NCI-H187 (cell line): ENCODE measurements at places on chromosomes 2 and 18.

GRCh38 chr2:185132501-185133041 lies 534.2 kb downstream of the ZNF804A start:
- DNase-seq: no peak

GRCh38 chr2:119112770-119113488 lies 45.6 kb downstream of the C1QL2 start:
- DNase-seq: no peak

GRCh38 chr2:1544478-1545069 lies 131.3 kb downstream of the TPO start:
- no peak for DNase-seq

DNA sequence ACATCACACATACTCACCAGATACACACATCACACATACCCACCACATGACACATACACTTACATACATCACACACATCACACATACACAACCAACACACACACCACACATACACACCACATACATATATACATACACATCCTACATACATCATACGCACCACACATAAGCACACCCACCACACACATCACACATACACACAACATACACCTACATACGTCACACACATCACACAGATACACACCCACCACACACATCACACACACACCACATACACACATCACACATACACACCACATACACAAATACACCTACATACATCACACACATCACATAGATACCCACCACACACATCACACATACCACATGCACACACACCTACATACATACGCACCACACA lies 158.4 kb downstream of the NDUFA10 start:
- DNase-seq: no peak

GRCh38 chr18:54958704-54959625 lies at the start of gene CCDC68:
Gene CCDC68 (minus strand): TSS chr18:54959461. CDS start chr18:54942791, 16,670 bp downstream.
- no peak for DNase-seq

- DNase-seq: no peak
These were observed 94.1 kb upstream of the SMAD7 start for GRCh38 chr18:49044898-49045297.

GRCh38 chr2:207051385-207051965 lies 112.2 kb downstream of the CPO start:
- DNase-seq: no peak

GRCh38 chr18:32549248-32550110 lies 78.8 kb upstream of the GAREM1 start:
- peak; percentile 41 for DNase-seq

DNA sequence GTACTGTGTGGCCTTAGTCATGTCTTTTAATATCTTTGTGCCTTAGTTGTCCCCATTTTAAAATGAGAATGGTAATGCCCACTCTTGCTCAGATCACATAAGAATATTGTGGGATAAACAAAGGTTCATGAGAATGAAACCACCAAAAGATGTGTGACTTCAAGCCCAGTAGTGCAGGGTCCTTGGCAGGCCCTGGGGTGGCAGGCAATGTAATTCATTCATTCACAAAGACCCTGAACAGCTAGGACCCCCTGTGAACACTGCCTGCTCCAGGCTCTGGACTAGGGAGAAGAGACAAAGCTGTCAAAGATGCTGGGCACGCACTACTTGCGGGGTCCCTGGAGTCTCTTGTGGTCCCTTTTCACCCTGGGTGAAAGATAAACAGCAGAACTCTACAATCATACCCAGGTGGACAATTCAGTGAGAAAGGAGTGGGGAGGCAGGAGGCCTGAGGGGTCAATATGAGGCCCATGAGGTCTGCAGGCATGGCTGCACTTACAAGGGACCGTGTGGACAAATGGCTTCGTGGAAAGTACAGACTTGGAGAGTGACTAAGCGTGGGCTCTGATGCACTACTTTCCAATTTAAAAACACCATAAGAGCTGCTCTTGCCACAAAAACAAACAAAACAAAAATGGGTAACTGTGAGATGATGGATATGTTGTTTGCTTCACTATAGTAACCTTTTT lies 136.1 kb downstream of the SMAD7 start:
- no peak for DNase-seq

- no peak for DNase-seq
These were observed 683.8 kb downstream of the IRS1 start for GRCh38 chr2:226115832-226116200.

GRCh38 chr2:234425639-234426603 lies 71.0 kb downstream of the ARL4C start:
- DNase-seq: no peak

- DNase-seq: no peak
These were observed 27.9 kb downstream of the NOL10 start for GRCh38 chr2:10661846-10662245.

DNA sequence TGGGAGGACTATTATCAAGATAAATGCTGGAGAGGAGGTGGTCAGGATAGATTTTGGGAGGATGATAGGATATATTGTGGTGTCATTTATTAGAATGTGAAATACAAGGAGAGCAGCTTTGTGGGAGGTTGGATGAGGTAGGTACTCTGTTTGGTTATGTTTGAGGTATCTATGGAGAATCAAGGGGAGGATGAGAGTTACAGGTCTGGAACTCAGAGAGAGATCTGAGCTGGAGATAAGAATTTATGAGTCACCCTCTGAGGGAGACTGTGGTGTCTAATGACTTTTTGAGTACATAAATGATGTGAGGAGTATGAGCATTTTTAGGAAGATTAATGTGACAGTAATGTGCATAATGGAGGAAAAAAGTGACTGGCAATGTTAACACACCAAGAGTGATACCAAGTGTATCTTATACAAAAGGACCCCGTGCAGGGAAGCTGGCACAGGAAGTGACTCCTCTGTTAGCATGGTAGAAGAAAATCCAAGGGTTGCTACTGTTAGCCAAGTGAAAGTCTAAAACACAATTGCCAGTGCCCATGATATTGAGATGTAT lies 48.2 kb downstream of the CRIM1 start:
- no peak for DNase-seq

GRCh38 chr2:98388601-98389250 lies 42.5 kb downstream of the CNGA3 start:
- no peak for DNase-seq

GRCh38 chr2:96546321-96546720 lies 9.8 kb downstream of the ARID5A start:
- no peak for DNase-seq

DNA sequence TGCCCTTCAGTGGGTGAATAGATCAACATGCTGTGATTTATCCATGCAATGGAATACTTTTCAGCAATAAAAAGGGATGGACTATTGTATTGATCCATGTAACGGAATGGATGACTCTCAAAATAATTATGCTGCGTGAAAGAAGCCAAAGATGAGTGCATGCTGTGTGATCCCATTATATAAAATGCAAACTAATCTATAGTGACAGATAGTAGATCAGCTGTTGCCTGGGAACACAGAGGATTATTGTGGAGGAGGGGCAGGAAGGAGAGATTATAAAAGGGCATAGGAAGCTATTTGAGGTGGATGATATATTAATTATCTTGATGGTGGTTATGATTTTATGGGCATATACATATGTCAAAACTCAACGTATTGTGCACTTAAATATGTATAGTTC lies 55.5 kb upstream of the ADAM23 start:
- no peak for DNase-seq

DNA sequence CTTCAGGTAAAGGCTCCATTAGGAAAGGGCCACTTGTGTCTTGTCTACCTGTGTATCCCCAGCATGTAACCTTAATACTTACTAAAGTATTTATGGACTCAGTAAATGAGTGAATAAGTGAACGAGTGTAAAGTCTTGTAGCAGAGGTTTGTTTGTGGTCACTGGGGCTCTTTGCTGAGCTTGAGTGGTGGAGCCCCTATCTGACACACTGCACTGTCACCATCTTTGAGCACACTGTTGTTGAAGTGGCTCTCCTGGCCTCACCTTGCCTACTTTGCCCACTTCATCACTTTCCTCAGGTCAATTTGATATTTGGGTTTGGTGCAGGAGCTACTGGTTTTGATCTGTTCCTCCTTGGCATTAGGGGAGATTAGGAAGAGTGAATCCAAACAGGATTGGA lies 39.3 kb upstream of the ZEB2 start:
- DNase-seq: no peak

DNA sequence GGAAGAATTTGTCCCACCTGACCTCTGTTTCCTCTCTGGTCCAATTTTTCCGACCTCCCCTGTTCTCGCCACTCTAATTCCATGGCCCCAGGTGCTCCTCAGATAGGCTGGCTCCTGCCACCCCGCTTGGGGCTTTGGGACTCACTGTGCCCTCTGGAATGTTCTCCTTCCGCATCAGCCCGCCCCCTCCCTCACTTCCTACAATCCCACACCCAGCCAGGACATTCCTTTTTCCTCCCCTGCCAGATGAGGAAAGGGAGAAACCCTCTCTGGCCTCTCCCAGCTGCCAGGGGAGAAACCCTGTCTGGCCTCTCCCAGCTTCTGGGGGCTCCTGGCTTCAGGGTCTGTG lies 3.1 kb upstream of the OR6B2 start:
- no peak for DNase-seq

DNA sequence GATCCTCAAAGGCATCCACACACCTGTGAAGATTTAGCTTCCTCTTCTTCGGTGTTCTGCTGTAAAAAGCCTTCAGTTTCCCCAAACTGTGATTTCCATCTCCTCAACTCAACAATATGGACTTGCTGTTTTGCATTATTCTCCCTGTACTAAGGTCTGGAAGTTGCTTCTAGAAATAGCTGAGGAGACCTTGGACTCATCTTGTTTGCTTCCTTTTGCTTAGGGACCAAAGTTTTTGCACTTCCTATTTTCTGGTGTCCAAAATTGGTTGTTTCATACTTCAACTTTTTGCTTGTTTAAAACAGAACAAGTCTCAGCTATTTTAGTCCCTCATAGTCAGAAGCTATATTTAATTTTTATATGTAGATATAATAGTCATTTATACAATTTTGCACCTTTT lies 201.9 kb upstream of the COPS8 start:
- no peak for DNase-seq

DNA sequence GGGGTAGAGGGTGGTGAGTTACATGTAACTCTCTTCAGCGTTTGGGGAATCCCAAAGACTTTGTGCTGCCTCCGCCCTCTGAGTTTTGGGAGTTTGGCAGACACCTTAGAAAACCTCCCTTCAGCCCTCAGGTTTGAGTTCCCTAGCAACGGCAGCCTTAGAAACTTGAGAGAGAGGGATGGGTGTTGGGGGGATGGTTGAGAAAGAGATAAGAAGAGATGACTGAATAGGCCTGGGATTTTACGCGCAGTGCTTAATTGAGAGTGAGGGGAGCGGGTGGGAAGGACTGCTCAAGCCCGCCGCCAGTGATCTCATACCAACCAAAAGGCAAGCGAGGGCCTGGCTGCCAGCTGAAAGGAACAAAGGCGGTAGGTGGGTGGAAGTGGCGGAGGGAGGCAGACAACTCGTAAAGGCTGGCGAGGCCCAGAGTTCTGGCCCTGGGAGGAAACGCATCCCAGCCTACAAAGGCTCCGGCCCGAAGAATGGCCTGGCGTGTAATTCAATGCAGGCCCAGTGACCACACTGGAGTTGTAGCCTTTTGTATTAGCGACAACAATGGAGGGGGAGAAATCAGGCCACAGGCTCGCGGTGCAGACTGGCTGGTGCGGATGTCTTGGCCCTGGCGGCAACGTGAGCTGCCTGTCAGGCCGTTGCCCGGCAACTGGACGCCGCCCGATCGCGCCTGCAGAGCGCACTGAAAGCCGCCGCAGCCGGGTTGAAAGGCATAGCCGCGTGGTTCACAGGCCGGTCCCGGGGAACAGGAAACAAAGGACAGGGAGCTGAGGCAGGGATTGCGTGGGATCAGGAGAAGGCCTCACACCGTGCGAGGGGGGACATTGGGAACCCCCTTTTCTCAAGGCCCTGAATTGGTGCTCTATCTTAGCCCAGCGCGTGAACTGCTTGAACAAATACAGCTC lies 39.9 kb upstream of the DARS1 start:
- DNase-seq: peak; percentile 11

DNA sequence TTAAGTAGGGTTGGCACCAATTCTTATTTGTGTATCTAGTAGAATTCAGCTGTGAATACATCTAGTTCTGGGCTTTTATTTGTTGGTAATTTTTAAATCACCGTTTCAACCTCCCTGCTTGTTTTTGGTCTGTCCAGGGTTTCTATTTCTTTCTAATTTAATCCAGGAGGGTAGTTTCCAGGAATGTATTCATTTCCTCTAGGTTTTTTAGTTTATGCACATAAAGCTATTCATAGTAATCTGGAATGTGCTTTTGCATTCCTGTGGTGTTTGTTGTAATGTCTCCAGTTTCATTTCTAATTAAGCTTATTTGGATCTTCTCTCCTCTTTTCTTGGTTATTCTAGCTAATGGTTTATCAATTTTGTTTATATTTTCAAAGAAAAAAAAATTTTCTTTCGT lies 1361.8 kb upstream of the DDX18 start:
- no peak for DNase-seq

DNA sequence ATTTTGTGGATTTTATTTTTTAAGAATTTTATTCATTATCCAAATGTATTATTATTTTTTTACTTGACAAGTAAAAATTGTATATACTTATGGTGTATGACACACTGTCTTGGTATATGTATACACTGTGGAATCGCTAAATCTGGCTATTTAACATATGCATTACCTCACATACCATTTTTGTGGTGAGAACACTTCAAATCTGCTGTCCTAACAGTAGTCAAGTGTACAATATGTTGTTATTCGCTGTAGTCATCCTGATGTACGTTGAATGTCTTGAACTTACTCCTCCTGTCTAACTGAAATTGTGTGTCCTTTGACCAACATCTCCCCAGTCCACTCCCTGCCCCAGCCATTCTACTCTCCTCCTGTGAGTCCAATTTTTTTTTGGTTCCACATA lies 153.2 kb upstream of the PTPRM start:
- no peak for DNase-seq

DNA sequence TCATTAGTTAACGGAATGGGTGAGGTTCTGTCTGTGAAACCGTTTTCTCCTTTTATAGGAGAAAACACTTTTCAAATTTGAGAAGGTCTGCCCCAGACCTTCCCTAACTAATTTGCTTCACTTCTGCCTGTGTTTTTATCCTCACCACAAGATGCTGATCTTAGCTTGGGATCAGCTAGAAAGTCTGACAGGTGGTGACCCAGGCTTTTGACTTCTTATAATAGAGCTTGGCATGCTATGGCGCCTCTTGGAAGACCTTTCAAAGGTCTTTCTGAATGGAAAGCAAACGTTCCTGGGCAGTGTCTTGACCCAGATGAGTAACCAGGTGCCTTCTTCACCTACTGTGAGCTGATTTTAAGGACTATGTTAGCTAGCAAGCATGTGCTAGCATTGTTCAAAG lies 91.4 kb downstream of the LYPD6 start:
- no peak for DNase-seq

DNA sequence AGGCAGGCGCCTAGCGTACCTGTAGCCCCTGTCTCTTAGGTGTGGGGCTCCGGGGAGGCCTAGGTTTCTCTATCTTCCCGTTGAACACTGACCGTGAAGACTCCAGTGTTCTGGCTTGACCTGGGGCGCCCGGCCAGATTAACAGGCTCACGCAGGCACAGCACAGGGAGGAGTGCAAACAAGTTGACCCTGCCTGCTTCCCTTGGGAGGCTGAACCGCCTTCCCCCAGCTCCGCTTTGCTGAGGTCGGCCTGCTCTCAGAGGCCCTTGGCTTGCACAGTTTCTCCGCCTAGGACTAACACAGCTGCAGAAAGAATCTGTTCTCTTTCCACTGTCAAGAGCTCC lies 567 bp downstream of the PCYOX1 start:
- peak; percentile 77 for DNase-seq

GRCh38 chr2:158965641-158966040 lies 2.8 kb upstream of the TANC1 start:
- DNase-seq: no peak
